ENCODE measurements at places on chromosomes 11 and 22.

GRCh38 chr22:40226620-40227019 is 48.9 kb downstream of the TNRC6B start:
- DNase-seq, result no peak

GRCh38 chr11:122696662-122697061 is 41.1 kb downstream of the UBASH3B start:
- no peak for DNase-seq

DNA sequence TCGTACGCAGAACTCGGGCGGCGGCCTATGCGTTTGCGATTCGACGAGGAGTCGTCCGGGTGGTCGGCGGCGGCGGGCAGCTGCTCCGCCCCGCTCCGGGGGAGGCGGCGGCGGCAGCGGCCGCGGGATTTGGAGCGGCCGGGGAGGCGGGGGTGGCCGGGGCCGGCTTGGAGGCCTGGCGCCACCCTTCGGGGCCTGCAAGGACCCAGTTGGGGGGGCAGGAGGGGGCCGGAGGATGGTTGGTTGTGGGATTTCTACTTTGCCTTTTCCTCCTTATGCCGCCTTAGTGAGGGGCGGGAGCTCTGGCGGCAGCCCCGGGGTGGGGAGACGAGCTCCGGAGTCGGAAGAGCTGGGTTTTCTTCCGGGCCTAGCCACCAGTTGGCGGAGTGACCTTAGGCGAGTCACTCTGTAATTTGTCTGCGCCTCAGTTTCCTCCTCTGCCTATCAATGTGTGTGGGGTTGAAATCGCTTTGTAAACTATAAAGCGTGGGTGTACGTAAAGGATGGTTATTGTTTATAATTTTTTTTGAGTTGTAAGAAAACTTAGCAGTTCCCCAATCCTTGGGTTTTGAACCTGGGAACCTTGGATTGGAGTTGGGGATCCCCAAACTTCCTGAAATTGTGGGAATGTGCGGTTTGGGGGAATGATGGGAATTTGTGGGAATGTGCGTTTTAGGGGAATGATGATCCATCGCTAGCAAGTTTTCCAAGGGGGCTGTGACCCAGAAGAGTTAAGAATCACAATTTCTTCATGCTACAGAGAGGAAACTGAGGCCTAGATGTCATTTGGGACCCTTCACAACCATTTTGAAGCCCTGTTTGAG is 679 bp downstream of the TUG1 start:
- DNase-seq, result no peak

DNA sequence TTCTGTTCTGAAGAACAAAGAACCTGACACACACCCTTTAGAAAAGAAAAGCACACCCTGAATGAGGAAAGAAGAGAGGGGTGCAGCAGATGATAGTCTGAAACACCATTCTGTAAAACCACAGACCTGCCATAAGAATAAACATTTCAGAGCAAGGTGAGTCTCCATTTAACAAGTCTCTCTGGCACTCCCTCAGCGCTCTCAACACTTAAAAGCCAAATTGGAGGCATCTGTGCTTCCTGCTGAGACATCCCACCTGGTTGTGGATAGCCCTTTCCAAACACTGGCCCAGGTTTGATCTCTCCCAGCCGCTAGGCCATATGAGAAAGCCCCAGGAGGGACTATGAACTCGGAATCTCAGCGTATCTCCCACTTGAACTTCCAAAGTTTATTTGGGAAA is 36.3 kb downstream of the ETS1 start:
- no peak for DNase-seq

GRCh38 chr11:14768526-14769188 is 123.4 kb downstream of the CYP2R1 start:
- no peak for DNase-seq

- DNase-seq, result no peak
Observed at GRCh38 chr11:90500922-90501568, 278.2 kb upstream of the CHORDC1 start.

DNA sequence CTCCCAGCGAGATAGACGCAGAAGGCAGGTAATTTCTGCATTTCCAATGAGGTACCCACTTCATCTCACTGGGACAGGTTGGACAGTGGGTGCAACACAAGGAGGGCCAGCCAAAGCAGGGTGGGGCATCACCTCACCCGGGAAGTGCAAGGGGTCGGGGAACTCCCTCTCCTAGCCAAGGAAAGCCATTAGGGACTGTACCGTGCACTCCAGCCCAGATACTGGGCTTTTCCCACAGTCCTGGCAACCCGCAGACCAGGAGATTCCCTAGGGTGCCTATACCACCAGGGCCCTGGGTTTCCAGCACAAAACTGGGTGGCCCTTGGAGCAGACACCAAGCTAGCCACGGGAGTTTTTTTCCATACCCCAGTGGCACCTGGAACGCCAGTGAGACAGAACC is 17.2 kb downstream of the TRPC6 start:
- no peak for DNase-seq

GRCh38 chr11:65427691-65428577 is 5.3 kb downstream of the NEAT1 start:
- no peak for DNase-seq

- no peak for DNase-seq
Observed at GRCh38 chr22:28907311-28908008, 24.1 kb downstream of the ZNRF3 start.

DNA sequence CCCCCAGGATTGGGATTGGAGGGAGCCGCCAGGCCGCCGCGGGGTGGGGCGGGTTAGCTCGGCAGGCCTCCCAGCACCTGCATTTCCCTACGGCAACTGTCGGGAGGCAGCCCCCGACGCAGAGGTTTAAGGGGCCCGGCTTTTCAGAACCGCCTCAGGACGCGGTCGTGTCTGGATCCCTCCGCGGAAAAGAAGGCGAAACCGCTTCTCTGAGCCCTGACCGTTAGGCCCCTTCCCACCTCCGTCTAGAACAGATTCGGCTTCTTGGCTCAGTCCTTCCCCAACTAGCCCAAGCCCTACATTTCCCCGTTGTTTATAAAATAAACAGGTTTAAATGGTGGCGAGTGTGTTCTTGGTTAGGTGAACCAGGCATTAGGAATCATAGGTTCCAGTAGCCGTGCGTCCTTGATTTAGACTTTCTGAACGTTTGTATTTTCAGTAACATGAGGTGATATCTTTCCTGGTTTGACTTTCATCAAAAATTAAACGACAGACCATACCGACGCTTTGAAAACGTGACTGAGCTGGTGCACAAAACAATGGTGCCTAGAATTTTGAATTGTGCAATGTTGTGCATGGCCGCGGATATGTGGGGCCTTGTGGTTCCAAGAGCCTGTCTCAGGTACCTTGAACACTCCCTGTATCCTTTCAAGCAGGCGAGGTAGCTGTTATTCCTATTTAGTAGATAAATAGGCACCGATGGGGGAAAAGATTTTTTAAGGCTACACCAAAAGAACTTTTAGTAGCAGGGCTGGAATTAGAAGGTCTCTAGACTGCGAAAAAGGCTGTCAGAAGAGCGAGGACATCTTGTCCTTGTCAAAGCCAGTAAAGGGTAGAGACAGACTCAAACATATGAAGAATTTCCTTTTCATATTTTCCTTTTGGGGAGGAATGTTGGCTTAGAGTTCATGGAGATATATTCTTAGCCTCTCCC is 1.2 kb upstream of the HSPA8 start:
- DNase-seq, result no peak

Measured in NCI-H510A (cell line).